Stimulated activated naive CD4-positive, alpha-beta T cell treated with Interleukin-2 at 50 U/mL for 16 hours (primary cell): ENCODE measurements at places on chromosomes 7 and 10.

DNA sequence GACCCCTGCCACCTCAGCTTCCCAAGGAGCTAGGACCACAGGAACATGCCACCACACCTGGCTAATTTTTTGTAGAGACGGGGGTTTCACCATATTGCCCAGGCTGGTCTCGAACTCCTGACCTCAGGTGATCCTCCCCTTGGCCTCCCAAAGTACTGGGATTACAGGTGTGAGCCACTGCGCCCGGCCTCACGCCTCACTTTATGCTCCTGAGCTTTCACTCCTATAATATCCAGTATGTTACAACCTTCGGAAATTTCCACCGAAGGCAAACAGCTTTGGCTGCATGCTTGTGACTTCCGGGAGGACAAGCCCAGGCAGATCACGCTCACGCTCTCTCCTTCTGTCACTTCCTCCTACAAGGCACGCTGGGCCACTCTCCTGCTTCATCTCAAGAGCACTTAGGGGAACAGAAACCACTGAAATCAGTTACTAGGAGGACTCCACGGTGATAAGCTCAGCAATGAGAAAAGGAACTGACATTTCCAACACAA is 4.4 kb upstream of the MAD1L1 start:
- no peak for DNase-seq

GRCh38 chr7:147432079-147432478 is 1158.5 kb upstream of the C7orf33 start:
- no peak for DNase-seq

GRCh38 chr7:87144173-87144657 is 8.0 kb upstream of the DMTF1 start:
- no peak for DNase-seq

- no peak for DNase-seq
Measured at GRCh38 chr10:43194859-43195258, 56.6 kb downstream of the CSGALNACT2 start.

GRCh38 chr7:43260980-43261878 is 148.8 kb downstream of the HECW1 start:
- peak; percentile 49 for DNase-seq

DNA sequence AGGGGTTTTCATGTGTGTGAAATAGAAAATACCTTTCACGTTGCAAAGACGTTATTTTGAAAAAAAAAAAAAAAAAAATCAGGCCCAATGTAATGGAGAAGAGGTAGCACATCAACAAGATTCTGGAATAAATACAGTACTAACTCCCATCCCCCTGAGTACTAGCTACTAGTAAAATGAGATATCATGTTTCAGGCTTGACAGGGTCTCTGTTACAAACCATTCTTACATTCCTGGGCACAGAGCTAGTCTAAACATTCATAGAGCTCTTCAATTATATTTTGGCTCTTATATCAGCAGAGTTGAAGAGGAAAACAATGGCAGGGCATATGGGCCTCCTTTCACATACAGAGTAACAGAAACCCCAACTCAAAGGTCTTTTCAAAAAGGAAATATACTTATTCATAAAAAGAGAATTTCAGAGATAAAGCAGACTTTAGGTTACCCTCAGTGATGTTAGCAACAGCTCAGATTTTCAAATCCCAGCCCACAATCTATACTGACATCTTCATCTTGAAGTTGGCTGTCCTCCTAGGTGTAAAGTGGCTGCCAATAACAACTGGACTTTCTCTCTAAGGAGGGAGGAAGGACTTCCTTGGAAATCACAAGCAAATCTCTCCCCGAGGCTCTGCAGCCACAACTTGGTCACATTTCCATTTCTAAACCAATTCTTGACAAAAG is 18.6 kb downstream of the C7orf33 start:
- DNase-seq: no peak

DNA sequence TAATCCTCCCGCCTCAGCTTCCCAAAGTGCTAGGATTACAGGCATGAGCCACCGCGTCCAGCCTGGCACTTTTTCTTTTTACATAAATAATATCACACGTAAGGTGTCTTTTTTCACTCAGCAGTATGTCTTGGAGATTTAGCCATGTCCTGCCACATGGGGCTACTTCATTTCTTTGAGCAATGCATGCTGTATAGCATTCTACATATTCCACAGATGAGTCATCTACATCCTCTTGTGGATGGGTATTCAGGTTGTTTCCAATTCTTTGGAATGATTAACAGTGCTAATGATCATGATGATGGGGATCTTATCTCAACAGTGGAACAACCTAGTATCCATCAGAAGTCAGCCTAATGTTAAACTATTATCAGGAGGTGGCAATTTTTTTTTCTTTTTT is 50.8 kb downstream of the ZNF503 start:
- DNase-seq: no peak

- DNase-seq: no peak
Measured at GRCh38 chr10:85524001-85524666, 842.5 kb downstream of the GRID1 start.

DNA sequence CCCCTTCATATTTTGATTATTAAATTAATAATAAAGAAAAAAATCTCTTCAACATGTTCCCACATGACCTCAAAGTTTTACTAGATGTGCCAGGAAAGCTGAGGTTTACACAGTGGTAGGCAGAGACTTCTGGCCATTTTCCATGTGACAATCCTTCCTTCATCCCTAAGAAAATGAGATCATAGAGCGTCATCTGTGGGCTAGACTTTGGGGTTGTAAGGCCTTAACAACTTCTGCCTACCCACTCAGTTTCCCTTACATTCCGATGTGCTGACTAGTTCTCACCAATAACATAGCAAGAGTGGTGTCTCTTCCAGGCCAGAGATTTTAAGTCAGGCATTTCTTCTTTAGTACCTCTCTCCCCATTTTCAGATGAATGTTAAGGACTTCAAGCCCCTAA is 171.1 kb upstream of the PHF14 start:
- DNase-seq: no peak

GRCh38 chr7:78018641-78019446 is 220.3 kb downstream of the PHTF2 start:
- DNase-seq: no peak

DNA sequence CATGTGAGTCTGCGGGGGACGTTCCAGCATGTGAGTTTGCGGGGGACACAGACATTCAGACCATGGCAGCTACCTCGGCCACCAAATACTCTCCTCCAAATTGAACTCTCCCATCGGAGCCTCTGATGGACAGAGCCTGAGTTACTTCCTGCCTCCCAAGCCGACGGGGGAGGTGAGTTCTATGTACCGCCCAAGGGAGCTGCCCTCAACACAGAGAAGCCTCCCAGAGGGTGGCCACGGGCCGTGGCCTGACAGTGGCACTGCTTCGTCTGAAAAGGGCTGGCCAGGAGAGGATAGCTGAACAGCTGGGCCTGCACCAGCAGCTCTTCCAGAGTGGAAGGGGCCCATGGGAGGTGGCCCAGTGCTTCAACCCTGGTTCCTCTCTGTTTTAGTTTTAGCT is 274.5 kb upstream of the PPP2R2D start:
- no peak for DNase-seq

DNA sequence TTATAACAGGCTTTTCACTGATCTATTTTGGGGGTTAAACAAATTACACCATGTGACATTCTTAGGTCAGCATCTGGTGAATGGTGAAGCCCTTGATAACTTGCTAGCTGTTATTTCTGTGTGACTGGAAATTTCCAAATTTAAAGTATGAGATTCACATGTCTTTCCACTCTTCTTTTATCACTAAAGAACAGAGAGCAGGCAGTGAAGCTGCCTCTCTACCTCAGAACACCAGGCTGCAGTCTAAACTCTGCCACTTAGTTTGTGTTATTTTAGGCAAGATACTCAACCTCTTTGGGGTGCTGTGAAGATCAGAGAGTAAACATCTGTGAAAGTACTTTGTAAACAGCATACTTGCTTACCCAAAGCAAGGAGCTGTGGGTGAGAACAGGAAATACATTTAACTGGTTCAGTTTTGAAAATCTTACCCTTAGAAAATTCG is 15.5 kb upstream of the SP4 start:
- no peak for DNase-seq

DNA sequence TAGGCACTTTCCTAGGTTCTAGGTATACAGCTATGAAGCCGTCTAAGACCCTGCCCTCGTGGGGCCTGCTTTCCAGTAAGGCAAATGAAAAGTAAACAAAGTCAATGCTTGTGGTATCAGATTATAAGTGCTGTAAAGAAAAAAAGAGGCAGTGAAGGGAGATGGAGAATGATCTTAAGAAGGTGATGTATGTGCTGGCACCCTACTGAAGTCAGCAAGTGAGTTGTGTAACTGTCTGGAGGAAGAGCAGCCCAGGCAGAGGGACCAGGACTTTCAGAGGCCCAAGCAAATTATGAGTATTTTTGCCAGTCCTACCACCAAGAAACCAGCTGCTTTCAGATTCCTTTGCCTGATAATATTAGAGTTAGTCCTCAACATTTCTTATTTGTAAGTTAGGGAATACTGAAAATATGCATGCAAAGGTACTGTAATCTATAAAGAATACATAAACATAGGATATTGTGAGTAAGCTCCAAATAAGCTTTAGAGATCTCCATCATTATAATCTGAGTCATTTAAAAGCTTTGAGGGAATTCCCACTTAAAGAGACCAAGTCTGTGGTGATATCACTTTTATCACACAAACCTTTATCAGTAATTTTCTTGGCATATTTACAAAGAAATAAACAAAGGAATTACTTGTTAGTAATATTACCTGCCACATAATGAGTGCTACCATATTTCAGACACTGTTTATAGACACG is 329.2 kb upstream of the LRGUK start:
- no peak for DNase-seq

GRCh38 chr7:30445770-30446169 is 32.8 kb downstream of the NOD1 start:
- DNase-seq: peak; percentile 69

DNA sequence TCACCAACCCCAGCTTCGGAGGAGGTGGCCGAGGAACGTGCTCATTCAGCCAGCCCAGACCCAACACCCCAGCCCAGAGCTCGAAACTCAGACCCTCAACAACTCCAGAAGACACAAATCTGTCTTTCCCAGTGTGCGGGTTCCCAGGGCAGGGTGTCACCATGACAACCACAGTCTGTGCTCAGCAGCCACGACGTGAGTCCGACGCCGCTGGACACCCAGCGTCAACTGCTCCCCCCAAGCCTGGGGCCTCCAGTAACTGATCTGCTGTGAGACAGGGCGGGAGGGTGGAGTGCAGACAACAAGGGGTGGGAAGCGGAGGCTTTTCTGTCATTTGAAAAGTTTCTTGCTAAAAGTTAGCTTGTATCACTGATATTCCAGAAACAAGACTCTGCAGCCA is 167.2 kb downstream of the MAD1L1 start:
- no peak for DNase-seq

- DNase-seq: no peak
Measured at GRCh38 chr10:6995341-6995740, 415.3 kb upstream of the PRKCQ start.

GRCh38 chr10:95233377-95234034 is 39.5 kb downstream of the ACSM6 start:
- DNase-seq: no peak

DNA sequence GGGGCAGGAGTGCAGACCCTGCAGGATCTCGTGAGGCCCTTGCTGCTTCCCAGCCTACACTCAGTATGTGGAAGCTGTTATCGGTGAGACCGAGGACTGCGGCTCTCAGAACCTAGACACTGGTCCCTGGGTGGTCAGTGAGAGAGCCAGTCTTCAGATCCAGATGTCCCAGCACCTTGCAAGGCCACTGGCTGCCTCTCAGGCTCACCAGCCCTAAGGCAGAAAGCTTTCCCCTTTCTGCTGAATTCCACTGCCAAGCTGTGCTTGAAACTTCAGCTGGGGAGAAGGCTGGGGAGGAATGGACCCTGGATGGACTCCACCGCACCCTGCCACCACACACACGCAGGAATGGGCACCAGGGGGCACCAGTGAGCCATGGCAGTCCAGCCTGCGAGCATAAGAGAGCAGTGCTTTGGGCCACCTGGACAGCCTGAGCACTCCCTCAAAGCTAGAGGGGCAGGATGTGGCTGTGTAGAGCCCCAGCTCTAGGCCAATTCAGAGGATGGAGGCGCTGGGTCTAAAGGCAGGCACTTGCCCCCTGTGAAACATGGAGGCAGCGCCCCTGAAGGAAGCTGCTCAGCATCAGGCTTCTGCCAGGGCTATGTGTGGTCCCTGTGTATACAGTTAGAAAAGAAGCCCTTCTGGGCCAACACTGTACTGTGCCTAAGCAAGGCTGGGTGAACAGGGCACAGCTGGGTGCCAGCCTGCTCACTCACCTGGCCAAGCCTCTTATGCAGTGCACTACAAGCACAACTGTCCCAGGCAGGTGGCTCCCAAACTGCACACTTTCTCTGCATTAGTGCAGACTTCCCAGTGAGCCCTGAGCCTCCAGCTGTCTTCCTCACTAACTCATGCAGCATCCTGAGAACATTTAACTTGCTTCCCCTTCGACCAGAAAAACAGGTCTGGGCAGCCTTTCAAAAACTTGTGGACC is 21.6 kb downstream of the TMEM72 start:
- DNase-seq: peak; percentile 63

GRCh38 chr7:1709281-1709680 is 39.2 kb downstream of the ELFN1 start:
- no peak for DNase-seq
